Esophagus squamous epithelium (tissue), 5 donors: ENCODE measurements at places on chromosomes 1 and 21.

- DNase-seq = no peak
Measured at GRCh38 chr21:43736224-43736883, 17.4 kb downstream of the PDXK start.

DNA sequence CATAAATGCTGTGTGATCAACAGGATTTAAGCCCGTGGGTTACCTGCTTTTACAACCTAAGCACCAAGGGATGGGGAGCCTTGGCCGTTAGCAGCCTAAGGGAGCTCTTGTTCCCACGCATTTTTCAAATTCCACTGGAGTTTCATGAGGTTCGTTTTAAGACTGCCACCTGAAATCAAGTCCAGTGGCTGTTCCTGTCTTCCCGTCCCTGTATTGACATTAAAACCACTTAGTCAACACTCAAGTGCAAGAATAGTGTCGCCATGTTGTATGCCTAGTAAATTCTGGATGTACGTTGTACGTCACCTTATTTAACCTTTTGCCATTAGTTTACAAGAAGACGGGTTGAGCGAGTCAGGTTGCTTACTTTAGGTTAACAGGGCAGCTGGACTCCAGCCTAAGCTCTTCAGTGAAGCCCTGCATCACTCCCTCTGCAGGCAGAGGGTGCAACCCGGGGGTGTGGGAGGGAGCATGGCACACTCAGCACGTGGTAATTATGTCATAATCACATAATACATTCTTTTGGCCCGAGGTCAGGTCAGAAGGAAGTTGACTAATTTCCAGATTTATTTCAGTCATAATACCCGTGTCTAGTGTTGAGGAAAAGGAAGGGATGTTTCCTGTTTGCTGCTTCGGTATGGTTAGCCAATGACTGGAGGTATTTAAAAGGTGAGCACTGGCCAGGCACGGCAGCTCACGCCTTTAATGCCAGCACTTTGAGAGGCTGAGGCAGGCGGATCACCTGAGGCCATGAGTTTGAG, 42.5 kb downstream of the CNST start:
- DNase-seq = peak; percentile 5

- DNase-seq = no peak
Measured at GRCh38 chr1:228500901-228501871, 14.0 kb downstream of the RNF187 start.

DNA sequence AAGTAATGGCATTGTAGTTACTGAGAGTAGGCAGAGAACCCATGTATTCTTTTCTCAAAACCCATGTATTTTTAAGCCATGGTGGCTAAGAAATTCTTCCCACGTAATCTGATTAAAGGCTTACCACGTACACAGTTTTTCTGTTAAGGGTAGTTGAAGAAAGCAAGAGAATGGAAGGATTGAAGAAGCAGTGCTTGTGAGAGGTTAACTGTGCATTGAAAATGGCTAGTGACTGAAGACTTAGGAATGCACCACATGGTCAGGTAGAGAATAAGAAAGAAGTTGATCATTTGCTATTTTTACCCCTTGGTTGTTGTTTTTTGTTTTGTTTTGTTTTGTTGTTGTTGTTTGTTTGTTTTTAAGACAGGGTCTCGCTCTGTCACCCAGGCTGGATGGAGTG, 178.9 kb upstream of the SNX7 start:
- no peak for DNase-seq

GRCh38 chr1:161763522-161764098, 2.5 kb upstream of the ATF6 start:
- DNase-seq = no peak

- no peak for DNase-seq
Measured at GRCh38 chr1:42950116-42950481, 8.6 kb downstream of the SLC2A1 start.

GRCh38 chr1:237191403-237191802, 149.4 kb downstream of the RYR2 start:
- no peak for DNase-seq

GRCh38 chr1:2411801-2412394, 466 bp downstream of the PEX10 start:
- DNase-seq = no peak

GRCh38 chr1:228459091-228459993, 27.8 kb upstream of the RNF187 start:
- DNase-seq = no peak

DNA sequence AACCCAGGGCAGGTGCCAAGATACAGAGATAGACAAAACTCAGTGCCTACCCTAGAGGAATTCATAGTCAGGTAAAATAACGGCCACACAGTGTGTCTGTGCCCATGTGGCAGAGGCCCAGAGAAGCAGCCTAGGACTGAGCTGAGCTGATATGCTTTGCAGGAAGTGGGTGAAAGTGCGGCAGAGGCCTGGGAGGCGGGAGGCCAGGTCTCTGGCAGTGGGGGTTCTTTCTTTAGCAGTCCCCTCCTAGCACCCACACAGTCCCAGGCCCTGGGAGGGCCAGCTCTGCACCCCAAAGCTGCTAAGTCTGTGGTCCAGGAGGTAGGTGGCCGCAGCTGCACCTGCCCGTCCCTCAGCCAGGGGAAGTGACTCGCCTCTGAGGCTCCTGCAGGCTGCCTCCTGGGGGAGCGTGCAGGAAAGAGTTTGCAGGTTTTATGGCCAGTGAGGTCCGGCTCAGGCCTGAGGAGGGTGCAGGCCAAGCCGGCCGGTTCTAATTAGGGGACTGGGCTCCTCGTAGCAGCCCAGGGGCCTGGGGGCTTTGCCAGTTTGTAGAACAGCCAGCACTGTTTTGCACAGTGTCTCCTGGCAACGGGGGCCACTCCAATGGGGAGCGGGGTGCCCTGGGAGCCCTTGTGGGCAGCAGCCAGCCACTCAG, 107.9 kb downstream of the SPSB1 start:
- DNase-seq = no peak

DNA sequence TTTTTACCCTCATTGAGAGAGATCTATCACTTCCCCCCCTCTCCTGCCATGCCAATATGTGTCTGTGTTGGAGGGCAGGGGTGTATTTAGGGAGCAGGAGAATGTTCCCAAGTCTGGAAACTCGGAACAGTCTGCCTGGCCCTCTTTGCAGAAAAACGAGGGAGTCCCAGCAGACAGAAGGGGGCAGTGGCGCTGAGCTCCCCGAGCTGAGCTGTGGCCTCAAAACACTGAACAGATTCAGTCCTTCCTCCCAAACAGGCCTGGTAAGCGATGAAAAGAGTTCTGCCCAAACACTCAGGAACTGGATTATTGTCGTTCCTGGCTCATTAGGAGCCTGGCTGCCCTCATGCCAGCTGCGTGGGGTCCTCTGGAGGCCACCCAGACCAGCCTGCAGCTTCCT, 981 bp downstream of the CLDN14 start:
- no peak for DNase-seq

GRCh38 chr1:243712242-243712641, 137.8 kb downstream of the AKT3 start:
- no peak for DNase-seq

DNA sequence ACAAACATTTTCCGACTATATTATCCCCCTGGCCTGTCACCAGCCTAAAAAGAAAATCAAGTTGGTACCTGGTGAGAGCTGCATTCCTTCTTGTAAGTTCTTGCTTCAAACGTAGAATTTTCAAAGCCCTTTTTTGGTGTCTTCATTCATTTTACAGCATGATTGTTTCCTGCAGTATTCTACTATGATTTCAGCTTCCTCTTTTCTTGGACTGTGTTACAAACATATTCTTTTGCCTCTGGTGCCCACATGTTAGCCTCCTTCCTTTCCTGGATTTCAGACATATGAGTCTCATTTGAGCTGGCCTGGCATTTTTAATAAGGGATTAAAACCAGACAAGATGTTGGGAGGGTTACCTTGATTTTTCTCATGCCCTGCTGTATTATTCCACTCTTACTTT, 142.5 kb downstream of the PIGK start:
- no peak for DNase-seq

DNA sequence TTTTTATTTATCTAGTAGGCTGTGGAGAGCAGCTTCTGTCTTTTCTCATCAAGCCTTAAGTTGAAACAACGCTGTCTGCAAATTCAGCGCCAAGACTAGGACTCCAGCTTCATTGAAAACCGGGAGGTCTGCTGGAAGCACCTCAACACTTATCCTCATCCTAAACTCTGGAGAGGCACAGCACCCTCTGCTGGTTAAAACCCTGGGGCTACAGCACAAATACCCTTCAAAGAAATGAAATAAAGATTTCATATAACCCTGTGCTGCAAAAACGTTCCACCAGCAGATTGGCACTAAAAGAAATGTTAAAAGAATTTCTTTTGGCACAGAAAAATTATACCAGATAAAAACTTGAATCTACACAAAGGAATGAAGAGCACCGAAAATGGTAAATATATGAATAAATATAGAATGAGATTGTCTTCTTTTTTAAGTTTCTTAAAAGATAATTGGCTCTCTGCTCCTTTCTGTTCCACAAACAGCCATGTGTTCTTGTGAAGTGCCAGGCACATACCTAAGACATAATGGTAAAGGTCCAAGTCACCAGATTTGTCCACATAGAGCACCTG, 227.7 kb upstream of the SAMSN1 start:
- DNase-seq = no peak

GRCh38 chr1:74215229-74215628, 17.2 kb downstream of the FPGT start:
- DNase-seq = no peak

GRCh38 chr1:228000836-228001563, 5.8 kb upstream of the WNT3A start:
- no peak for DNase-seq

DNA sequence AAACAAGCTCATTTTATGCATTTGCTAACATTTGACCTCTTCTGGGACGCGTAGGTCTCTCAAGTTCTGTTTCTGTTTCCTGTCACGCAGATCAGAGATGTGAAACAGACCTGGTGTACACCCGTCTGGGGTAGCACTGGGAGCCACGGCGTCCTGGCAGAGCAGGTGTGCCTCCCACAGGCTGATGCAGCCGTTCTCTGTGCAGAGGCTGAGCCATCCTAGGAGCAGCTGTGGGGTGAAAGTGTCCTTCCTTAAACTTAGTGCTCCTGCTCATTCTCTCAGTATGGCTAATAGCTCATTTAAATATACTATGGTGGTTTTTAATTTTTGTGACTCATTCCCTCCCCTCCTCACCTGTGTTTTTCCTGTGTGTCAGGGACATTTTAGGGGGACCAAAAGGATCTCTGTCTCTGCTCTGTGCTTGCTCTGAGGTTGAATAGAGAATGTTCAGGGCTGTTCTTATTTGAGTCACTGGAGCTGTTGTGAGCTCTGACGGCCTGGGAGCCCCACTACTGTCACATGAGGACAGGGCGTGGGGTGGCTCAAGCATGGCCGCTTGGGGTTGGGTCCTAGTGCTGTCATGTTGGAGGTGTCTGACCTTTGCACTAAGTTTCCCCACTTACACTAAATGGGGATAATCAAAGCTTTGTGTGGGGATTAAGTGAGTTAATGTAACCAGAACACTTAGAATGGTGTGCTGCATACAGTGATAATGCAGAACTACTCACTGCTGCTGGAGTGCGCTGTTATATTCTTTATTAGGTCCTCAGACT, 43.0 kb downstream of the GALNT2 start:
- no peak for DNase-seq

DNA sequence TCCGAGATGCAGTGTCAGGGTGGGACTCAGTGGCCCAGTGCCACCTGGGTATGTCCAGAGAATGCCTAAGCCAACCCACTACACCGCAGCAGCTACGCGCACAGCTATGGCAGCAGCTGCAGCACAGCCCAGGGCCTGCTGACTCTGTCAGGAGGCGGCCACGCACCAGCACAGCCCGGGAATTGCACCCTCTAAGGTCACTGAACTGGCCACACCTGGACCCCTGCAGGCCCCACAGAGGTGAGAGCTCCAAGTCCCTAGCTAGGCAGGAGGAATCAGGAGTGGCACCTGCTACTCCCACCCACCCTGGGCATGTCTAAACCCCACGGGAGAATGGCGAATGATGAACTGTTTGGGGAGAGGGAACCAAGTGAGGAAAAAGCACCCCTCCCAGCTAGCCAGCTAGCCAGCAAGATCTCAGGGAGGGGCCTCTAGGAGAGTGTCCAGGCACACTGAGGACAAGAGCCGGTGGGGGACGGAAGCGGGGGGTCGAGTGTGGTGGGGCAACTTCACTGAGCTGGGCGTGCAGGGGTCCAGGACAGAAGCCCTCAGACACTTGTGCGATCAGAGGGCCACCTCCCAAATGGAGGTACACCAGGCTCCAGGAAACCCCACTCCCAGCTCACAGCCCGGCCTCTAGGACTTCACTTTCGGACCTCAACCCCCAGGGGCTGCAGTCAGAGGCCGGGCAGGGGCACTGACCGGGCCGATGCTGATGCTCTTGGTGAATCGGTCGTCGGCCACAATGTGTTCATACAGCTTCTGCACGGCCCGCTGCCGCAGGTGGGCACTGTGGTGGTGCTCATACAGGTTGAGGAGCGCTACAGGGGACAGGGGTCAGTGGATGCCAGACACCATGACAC, 13.9 kb downstream of the LSS start:
- no peak for DNase-seq

GRCh38 chr1:110495926-110496600, 22.9 kb downstream of the KCNA10 start:
- DNase-seq = no peak

DNA sequence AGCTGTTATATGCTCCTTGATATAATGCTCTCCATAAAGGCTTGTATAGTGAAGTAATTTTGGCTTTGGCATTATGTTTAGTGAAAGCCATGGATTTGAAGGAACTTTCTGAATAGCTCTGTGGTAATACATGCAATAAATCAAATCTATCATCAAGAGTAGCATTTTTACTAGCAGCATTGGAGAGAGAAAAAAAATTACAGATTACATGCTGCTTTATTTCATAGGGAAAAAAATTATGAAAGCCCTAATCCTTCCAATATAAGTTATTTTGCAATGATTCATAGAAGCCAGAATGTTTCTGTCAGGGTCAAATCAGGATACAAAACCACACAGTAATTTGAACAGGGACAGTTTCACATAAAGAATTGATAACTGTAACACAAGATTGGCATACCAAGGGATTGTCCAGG, 250.0 kb downstream of the SPATA17 start:
- DNase-seq = no peak

GRCh38 chr21:38156200-38156599, 100.6 kb upstream of the KCNJ15 start:
- DNase-seq = no peak

DNA sequence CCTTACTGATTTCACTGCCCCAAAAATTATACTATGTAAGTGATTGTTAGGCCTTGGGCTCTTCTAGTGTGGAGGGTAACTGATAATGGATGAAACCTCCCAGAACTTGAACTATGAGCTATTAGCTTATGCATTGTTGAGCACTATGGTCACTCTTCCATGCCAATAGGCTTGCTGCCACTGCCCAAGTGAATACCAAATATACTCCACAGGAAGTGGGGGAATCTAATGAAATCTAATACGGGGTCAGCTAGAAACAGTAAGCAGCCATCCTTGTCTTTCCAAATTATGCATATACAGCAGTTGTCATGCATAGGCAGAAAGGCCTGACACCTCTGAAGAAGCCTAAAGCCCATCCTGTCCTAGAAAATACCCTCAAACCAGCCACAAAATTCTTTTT, 198.7 kb upstream of the PTBP2 start:
- DNase-seq = no peak
